Coronary artery (tissue), 2 donors: ENCODE measurements at places on chromosomes 2 and 18.

DNA sequence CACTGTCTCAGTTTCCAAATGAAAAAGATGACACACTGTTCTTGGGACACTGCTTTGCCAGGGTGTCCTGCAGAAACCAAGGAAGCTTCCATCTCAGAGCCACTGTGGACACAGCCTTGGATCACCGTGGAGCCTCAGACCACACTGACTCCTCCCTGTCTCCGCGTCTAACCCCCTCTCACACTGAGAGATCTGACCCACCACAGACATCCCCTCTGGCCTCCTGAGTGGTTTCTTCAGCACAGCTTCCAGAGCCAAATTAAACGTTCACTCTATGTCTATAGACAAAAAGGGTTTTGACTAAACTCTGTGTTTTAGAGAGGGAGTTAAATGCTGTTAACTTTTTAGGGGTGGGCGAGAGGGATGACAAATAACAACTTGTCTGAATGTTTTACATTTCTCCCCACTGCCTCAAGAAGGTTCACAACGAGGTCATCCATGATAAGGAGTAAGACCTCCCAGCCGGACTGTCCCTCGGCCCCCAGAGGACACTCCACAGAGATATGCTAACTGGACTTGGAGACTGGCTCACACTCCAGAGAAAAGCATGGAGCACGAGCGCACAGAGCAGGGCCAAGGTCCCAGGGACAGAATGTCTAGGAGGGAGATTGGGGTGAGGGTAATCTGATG is 113.4 kb upstream of the PKDCC start:
- no peak for DNase-seq

GRCh38 chr2:215898363-215898762 is 115.0 kb downstream of the MREG start:
- no peak for DNase-seq

DNA sequence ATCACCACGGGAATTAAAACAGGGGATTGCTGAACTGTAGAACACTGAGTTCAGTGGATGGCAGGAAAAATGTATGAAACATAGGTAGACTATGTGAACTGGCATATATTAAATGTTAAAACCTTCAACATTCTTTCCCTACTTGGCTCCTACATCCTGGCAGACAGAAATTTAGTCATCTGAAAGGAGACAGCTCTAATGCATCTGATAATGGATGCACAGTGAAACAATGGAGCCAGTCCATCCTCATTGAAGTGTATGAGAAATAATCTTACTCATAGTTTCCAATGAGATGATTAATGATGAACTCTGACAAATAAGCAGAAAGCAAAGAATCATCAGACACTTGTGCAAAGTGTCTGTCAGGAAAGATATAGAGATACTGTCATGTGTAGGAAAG is 1629.7 kb upstream of the TMEFF2 start:
- DNase-seq = no peak

- no peak for DNase-seq
These were observed 634 bp upstream of the DIS3L2 start for GRCh38 chr2:231960810-231961348.

DNA sequence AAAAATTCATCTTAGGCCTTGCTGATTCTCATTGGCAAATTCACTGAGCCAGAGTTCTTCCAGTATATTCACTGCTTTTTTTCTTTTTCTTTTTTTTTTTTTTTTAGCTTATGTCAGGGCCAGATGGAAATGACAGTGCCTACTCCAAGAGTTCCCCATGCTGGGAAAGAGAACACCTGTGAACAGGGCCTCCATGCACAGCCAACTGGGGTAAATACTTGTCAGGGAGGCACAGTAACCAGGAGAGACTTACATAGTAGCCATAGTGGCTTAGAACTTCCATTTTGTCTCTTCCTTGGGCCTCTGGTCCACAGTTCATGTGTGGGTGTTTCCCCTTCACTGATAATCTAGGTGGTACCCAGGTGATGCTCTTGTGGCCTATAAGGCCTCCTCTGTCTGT is 15.2 kb upstream of the SCLY start:
- DNase-seq = no peak

DNA sequence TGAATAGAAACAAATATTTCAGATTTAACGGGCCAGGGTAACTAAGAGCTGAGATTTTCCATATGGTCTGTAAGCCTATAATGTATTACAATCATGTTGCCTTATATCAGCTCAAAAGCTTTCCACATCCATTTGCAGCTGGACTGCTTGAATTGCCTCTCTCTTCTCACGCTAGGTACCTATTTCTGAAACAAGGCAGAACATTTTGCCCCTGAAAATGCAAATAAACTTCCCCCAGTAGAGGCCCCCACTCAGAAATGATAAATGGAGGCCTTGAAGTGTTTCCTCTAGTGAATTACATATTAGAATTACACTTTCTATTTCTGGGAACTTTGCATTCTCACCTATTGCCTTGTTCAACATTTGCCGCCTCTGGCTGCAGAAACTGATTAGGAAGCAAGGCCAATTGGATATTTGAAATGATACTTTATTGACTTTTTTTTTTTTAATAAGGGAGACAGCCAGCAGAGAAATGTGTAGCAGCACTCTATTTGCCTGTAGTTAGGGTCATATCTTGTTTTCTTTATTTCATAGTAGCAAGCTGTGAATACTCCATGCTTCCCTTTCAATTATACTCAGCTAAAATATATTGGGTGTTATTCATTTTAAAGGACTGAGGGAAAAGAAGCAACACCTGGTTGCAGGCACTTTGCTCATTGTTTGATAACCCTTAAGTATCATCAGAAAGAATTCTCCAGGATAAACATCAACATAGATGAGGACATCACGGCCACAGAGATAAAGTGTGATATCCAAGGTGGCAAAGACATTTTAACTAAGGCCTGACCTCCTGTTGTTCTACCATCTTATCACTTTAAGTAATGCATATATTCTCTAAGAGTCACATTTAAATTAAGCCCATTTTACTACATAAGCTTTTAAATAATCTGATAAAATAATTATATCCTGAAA is 505.5 kb downstream of the LRRTM4 start:
- no peak for DNase-seq

GRCh38 chr2:179417436-179417949 is 152.9 kb upstream of the SESTD1 start:
- DNase-seq = no peak

- DNase-seq = no peak
These were observed 31.6 kb upstream of the CASP10 start for GRCh38 chr2:201151127-201151981.

GRCh38 chr2:11556101-11556806 is 22.4 kb downstream of the GREB1 start:
- DNase-seq = no peak

DNA sequence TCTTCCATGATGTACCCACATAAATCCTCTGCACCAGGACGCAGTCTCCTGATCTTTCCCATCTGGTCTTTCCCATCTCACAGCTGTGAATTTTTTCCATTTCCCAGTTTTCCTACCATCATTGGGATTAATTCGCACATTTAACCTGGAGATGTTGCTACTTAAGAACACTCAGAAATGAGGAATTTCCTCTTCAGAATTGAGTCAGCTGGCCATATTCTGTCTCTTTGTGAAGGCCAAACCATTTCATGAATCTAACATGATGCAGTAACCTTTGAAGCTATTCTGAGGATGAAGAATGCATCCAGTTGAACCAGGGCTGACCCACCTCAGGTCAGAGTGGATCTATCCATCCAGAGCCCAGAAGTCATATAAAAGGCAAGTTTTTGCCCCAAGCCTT is 326.8 kb downstream of the SETBP1 start:
- DNase-seq = no peak

- DNase-seq = no peak
These were observed 99.3 kb upstream of the SLC38A11 start for GRCh38 chr2:165054652-165055051.
